Lung (tissue), 17 donors: ENCODE measurements at places on chromosomes 2 and 18. TPM values are rescaled to one million over a fixed set of nuclear protein-coding genes. Genes with fewer than 3 reads are reported as not detected.

The CGREF1 gene
- total RNA-seq, result 0.89 TPM

The RGPD3 gene
- total RNA-seq, result 0.09 TPM

The MCEE gene
- 32.3 TPM for total RNA-seq

The ZNF24 gene
- 67.9 TPM for total RNA-seq

The ERBB4 gene
- total RNA-seq, result 9.4 TPM

DNA sequence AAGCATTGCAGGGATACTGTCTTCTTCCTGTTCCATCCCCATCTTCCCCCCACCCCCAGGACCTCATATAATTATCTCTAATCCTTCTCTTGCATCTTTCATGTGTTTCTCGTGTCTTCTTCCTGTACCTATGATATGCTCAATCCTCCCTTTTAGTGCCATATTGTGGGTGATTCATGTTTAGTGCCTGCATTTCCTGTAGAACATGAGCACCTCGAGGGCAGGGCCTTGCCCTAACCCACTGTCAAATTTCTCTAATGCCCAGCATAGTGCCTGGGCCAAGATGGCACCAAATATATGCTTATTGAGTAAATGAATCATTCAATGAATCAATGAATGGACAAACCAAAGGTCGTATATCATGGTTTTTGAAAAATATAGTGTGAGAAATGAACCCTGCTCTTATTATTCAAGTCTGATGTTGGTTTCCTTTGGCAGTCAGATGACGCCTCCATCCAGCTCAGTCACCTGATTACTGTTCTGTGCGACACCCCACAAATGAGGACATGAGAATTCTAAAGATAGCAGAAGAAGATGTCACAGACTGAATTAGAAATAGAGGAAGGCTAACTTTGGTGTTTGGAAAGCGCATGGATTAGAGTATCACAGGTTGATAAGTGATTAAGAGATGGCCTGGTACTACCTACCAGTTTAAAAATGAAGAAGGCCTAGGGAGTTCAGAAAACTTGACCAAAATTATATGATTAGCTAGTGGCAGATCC lies 278.4 kb downstream of the PRKCE start:
- peak overlapping the region; percentile 74 for H3K27ac ChIP-seq
- no peaks in the 10 kb centered on the region for H3K36me3 ChIP-seq
- H3K27me3 ChIP-seq, result no peaks in the 10 kb centered on the region

DNA sequence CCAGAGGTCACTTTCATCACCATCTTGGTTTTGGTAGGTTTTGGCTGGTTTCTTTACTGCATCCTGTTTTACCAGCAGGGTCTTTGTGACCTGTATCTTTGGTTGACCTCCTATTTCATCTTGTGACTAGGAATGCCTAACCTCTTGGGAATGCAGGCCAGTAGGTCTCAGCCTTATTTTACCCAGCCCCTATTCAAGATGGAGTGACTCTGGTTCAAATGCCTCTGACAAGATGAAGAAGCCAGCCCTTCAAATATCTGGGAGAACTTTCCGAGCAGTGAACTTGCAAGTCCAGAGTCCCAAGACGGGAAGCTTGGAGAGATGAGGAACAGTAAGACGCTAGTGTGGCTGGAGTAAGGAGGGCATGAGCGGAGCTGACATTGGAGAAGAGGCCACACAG lies 28.6 kb downstream of the PROKR1 start:
- DNase-seq, result no peak
- H3K4me1 ChIP-seq, result no peaks in the 10 kb centered on the region
- H3K36me3 ChIP-seq, result no peaks in the 10 kb centered on the region
- no peak overlapping the region for H3K27ac ChIP-seq
- no peak overlapping the region for H3K4me3 ChIP-seq
- no peaks in the 10 kb centered on the region for H3K27me3 ChIP-seq

DNA sequence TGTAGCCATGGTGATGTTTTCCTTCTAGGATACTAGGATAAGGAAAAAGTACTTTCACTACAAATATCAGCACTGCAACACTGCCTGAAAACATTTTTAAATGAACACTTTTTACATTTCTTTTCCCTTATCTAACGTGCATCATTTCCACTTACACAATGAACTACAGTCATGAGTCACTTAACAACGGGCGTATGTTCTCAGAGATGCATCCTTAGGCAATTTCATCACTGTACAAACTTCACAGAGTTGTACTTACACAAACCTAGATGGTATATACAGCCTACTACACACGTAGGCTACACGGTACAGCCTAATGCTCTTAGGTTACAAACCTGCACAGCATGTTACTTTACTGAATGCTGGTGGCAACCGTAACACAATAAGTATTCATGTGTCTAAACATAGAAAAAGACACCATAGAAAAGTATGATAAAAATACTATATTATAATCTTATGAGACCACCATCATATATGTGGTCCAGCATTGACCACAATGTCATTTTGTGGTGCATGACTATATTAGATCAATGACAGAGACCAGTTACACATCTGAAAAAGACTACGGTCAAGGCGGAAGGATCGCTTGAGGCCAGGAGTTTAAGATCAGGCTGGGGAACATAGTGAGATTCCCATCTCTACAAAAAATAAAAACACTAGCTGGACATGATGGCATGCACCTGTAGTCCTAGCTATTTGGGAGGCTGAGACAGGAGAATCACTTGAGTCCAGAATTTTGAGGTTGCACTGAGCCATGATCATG lies 39.8 kb downstream of the WDR33 start:
- no peak overlapping the region for H3K4me3 ChIP-seq
- no peaks in the 10 kb centered on the region for H3K27me3 ChIP-seq
- H3K4me1 ChIP-seq, result no peaks in the 10 kb centered on the region
- peaks cover 6% of the 10 kb centered on the region for H3K36me3 ChIP-seq
- no peak for DNase-seq

DNA sequence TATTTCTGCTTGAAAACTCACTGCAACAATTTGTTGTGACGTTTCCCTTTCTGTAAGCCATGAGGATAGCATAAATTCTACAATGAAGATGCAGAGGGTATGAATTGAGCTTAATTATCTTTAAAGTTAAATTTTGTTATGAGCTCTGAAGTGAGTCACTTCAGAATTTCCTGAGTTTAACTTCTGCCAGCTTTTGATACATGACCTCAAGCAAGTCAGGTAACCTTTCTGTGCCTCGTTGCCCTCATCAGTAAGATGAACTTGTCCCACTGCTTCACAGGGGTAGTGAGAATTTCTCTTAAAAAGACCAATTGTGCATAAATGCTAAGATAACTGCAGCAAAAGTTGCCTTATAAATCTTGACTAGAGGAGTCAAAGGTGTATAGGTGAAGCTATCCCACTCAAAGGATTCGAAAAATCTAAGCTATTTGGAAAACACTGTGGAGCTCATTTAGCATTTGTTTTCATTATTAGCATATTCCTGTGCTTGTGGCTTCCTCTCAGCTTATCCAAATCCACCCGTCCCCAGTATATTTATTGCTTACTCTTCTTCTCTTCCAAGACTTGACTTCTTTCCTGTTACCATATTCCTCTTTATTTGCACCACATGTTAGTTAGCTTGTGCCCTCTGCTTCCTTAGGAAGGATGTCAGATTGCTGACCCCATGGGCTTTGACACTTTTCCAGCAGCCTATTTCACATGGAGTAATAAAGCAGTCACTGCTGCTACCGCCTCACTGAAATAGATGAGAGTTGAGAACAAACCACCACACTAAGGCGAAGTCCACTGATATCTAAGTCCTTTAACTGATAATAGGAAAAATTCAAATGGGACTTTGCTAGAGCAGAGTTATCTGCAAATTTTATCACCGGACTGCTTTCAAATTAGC lies 428.6 kb downstream of the ERBB4 start:
- H3K36me3 ChIP-seq, result no peaks in the 10 kb centered on the region
- DNase-seq, result peak; percentile 13
- H3K4me3 ChIP-seq, result no peak overlapping the region
- H3K27me3 ChIP-seq, result no peaks in the 10 kb centered on the region
- no peak overlapping the region for H3K27ac ChIP-seq
- H3K4me1 ChIP-seq, result no peaks in the 10 kb centered on the region

DNA sequence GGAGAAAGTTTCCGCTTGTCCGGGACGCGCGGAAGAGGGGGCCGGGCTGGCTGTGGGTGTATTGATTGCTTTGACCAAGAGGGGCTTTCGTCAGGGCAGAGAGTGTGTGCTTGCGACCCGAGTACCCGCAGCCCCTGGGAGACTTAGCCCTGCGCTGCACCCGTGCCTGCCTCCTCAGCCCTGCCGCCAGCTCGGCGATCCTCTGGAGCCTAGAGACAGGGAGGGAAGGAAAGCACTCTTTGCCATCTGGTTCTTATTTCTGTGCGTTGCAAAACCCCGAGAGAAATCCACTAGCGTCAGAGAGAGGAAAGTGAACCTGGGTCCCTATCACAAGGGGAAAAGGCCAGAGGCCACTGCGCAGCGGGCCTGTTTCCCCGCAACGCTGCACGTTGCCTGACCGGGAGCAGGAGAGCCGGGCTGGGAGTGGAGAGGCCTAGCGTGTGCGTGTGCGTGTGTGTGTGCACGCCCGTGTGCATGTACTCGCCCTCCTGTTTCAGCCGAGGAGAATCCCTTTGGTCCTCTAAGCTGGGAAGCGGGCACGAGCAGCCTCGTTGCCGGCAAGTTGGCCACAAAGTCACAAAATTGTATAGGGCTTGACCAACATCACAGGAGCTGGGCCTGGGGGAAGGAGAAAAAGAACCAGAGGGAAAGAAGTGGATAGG lies 1.7 kb downstream of the SIX3 start:
- no peaks in the 10 kb centered on the region for H3K4me1 ChIP-seq
- no peak overlapping the region for H3K27ac ChIP-seq
- H3K4me3 ChIP-seq, result no peak overlapping the region
- peaks cover 91% of the 10 kb centered on the region for H3K27me3 ChIP-seq
- DNase-seq, result no peak
- no peaks in the 10 kb centered on the region for H3K36me3 ChIP-seq

GRCh38 chr2:207450186-207450585 lies 79.6 kb upstream of the CREB1 start:
- H3K4me3 ChIP-seq, result no peak overlapping the region
- H3K27ac ChIP-seq, result no peak overlapping the region
- H3K4me1 ChIP-seq, result no peaks in the 10 kb centered on the region
- no peak for DNase-seq
- no peaks in the 10 kb centered on the region for H3K36me3 ChIP-seq

DNA sequence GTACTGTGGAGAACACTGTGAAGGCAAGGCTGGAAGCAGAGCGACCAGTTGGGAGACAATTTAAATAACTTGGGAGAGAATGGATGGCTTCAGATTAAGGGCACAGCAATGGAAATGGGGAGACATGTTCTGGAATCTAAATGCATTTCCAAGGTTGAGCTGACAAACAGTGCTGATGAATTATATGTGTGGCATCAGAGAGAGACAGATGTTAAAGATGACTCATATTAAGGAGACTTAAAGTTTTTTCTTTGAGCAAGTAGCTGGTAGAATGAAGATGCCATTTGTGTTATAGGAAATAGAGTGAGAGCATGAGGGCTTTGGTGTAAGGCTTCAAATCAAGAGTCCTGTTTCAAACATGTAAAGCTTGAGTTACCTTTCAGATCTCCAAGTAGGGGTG lies 441.8 kb downstream of the SETBP1 start:
- no peak overlapping the region for H3K27ac ChIP-seq
- no peaks in the 10 kb centered on the region for H3K36me3 ChIP-seq
- no peak for DNase-seq
- H3K4me3 ChIP-seq, result no peak overlapping the region

DNA sequence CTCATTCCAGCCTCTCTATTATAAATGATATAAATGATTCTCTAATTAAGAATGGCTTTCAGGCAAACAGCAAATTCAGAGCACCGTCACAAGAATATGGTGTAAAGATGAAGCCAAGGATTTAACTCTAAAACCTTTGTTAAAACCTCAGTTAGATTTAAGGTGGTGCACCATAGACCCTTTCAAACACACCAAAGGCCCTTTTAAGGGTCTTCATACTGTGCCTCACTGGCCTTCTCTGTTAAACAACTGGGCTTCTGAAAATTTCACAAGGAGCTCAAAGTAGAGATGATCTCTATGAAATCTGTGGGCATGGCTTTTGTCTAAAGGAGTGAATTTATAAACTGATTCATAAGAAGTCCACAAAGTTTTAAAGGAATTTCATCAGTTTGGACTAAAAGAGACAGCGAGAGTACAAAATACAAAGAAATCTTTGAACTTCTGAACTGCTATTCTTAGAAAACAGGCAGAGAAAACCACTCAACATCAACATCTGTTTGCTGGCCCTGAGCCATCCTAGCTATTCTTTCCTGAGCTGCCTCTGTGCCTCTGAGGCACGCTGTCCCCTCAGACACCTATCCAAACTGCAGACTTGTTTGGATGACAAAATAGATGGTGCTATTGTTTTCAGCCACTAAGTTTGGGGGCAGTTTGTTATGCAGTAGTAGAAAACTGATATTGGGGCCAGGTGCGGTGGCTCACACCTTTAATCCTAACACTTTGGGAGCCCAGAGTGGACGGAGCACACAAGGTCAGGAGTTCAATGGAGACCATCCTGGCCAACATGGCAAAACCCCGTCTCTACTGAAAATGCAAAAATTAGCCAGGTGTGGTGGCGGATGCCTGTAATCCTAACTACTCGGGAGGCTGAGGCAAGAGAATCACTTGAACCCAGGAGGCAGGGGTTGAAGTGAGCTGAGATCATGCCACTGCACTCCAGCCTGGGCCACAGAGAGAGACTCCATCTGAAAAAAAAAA lies 72.9 kb upstream of the MYCN start:
- H3K27me3 ChIP-seq, result no peaks in the 10 kb centered on the region

DNA sequence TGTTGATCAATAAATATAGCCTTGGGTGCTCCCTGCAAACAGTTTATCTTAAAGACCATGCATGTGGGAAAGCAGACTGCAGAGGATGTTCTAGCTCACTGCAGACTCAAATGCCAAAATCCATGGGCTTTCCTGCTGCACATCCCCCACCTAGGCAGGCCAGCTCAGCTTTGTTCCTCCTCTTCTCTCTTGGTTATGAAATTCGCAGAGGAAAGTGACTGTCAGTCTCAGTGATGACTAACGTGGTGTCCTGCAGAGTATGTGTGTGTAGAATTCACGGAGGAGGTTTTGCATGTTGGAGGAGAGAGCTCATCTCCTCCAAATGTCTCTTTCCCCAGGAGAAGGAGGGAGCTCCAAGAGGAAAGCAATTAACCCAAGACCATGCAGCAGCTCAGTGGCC lies 21.4 kb upstream of the KCNS3 start:
- H3K36me3 ChIP-seq, result no peaks in the 10 kb centered on the region
- H3K4me3 ChIP-seq, result no peak overlapping the region
- no peaks in the 10 kb centered on the region for H3K4me1 ChIP-seq
- H3K27ac ChIP-seq, result no peak overlapping the region
- DNase-seq, result no peak

DNA sequence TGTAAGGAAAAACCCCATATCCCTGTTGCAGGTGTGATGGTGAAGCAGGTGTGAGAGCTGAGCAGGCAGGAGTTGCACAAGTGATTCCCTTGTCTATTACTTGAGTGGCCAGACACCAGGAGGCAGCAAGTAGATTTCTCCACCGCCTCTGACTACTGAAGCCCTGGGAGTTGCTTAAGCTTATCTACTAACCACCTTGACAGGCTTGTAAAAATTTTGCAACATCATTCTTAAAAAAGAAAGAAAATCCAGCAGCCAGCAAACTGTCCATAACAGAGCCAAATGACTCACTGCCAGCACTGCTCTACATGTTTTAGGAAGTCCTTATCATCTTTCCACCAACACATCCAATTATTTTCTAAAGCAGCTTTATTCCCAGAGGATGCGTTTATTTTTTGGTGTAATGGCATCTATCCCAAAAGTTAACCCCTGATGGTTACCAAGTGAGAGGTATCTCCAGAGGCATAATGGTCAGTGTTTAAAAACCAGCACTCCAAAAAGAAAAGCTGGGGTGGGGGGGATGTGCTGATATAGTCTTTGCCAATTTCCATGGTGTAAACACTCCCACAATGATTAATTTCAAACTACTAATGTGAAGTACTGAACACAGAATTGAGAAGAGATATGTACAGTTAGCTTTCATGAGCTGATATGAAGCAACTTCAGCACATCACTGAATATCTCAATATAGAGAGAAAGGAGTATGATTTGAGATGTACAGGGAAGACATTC lies 16.3 kb upstream of the GPR39 start:
- no peak overlapping the region for H3K4me3 ChIP-seq
- no peaks in the 10 kb centered on the region for H3K27me3 ChIP-seq
- no peaks in the 10 kb centered on the region for H3K36me3 ChIP-seq
- DNase-seq, result no peak
